ENCODE measurements at places on chromosomes 11 and 22. TPM values are rescaled to one million over a fixed set of nuclear protein-coding genes. Genes with fewer than 3 reads are reported as not detected.

The DEPDC7 gene
- total RNA-seq, result 3.3 TPM

The HSPB2 gene
- total RNA-seq, result 0.69 TPM

The MYEOV gene
- 13.5 TPM for total RNA-seq

The ANO3 gene
- total RNA-seq, result not detected

The OR8D4 gene
- not detected for total RNA-seq

The GLYATL1 gene
- total RNA-seq, result 5.0 TPM

The KCNK4 gene
- total RNA-seq, result not detected

- DNase-seq, result no peak
Observed at GRCh38 chr22:30202531-30203006, 44.0 kb downstream of the LIF start.

DNA sequence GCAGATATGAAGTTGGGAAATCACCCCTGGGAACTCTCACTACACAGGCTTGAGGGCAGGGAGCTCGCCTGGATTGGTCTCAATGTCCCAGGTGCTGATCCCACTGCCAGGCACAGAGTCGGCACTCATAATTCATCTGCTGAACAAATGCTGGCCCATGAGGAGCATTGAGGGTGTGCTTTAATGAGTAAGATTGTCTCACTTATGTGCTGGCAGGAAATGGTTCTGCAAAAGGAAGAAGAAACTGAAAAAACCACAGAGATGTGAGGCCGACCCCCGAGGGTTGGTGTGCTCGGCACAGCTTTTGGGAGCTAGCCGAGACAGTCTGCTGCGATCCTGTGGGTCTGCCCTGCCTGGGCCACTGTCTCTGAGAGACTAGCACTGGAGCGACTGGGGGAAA, 9.4 kb downstream of the PLAAT2 start:
- DNase-seq, result no peak
